Gastrocnemius medialis (tissue), 4 donors: ENCODE measurements at places on chromosomes 2 and 18. TPM values are rescaled to one million over a fixed set of nuclear protein-coding genes. Genes with fewer than 3 reads are reported as not detected.

Gene CFC1
- not detected for total RNA-seq

Gene KCNG2
- total RNA-seq = not detected

Gene UGT1A8
- total RNA-seq = not detected

- DNase-seq = no peak
Observed at GRCh38 chr2:31365834-31366505, 48.6 kb downstream of the XDH start.

- DNase-seq = no peak
Observed at GRCh38 chr2:33265584-33266338, 210.7 kb upstream of the RASGRP3 start.
